Posterior cingulate gyrus (tissue), 11 donors: ENCODE measurements at places on chromosomes 13 and 19.
A peak's percentile ranks its signal among the peaks of the same experiment; 100 is the strongest.

GRCh38 chr13:101382086-101382485 lies 34.2 kb downstream of the NALCN start:
- DNase-seq: no peak

- no peak for DNase-seq
These were observed 21.8 kb downstream of the NAA16 start for GRCh38 chr13:41332829-41333228.

DNA sequence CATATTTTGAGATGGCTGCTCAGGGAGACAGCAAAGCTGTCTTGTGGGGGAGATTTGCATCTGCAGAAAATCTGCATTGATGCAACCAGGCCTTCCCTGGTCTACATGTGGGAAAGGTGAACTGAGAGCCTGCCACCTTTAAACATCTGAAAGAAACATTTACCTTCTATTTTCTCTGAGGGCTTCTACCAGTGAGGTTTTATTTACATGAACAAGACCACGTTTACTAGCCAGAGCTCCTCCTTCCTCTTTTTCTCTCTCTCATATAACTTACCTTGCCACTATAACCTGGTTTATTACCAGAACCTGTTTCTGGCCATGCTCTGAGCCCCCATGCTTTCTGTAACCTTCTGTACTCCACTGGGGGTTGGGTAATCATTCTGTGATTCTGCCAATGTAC lies 14.4 kb upstream of the RUBCNL start:
- no peak for DNase-seq

GRCh38 chr13:113837560-113838355 lies 26.1 kb downstream of the GAS6 start:
- peak; percentile 84 for DNase-seq

GRCh38 chr19:810077-810855 lies 11.5 kb downstream of the PLPPR3 start:
- no peak for DNase-seq

DNA sequence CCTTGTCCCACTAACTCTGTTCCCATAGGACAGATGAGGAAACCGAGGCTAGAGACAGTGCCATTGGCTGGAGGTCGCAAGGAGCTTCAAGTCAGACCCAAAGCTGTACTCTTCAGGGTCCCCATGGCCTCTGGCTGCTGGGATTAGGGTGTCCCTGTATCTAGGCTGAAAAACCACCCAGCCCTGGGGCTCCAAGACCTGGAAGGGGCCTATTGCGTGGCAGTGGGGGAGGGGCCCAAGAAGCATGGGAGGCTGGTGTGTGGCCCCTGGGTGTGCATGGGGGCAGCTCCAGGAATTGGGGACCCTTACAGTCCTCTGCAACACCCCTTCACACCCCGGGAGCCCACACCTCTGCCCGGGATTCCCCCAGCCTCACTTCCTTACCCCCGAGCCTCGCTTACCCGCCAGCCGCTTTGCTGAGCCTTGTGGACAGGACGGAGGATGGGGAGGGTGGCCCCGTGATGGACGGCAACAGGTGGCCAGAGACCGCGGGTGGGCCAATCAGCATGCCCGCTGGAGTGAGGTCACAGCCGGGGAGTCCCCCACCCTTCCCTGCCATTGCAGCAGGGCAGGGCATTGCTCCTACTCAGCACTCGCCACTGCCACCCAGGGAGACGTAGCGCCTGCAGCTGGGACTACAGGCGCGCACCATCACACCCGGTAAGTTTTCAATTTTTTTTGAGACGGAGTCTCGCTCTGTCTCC lies at the start of gene JSRP1:
TSS of gene JSRP1 (minus strand) at position 436 of the 704 bp plus-strand sequence. CDS start 1,103 bp downstream, outside the sequence.
- DNase-seq: no peak

- no peak for DNase-seq
These were observed 13.8 kb downstream of the NAXD start for GRCh38 chr13:110628952-110629701.

DNA sequence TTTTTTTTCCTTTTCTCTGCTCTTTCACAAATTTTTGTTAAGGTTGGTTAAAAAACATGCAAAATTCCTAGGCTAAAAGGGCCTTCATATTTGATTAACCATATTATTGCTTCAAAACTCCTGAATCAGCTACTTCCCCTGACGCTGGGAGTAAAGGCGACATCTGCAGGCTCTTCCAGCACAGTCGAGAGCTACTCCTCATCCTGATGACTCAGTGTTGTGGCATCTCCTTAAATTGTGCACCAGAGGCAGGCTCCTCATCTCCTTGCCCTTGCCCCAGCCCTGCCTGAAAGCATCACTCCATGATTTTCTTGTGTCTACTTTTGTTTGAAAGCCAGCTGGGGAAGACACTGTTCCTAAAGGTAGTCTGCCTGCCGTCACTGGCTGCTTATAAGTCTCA lies 24.5 kb upstream of the SOX1 start:
- no peak for DNase-seq

- peak; percentile 72 for DNase-seq
These were observed 687.1 kb downstream of the PCDH17 start for GRCh38 chr13:58318495-58319167.

- no peak for DNase-seq
These were observed 216 bp downstream of the SH2D3A start for GRCh38 chr19:6767081-6767356.

DNA sequence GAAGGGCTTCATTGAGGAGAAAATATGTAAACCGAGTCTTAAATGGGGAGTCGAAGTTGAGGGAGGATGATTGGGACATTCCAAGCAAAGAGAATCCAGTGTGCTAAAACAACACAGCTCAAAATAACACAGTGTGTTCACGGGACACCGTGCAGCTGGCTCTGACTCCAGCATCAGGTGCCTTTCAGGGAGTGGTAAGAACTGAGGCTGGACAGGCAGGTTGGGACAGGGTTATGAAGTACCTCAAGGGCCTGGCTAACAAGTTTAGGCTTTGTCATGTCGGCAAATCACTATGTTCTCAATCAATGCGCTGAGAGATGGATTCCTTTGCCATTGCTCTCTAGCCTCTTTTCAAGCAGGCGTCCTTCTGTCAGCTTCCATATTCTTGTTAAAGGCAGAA lies 27.5 kb upstream of the WDFY2 start:
- no peak for DNase-seq

- no peak for DNase-seq
These were observed 32.9 kb downstream of the ING1 start for GRCh38 chr13:110746438-110746837.

GRCh38 chr13:33863188-33863789 lies 45.3 kb downstream of the RFC3 start:
- no peak for DNase-seq
